AG09309 (cell line): ENCODE measurements at places on chromosomes 11 and 22.

GRCh38 chr11:19526119-19526518, 186.5 kb upstream of the NAV2 start:
- no peak for DNase-seq

- DNase-seq: no peak
Observed at GRCh38 chr22:18110194-18110953, at the start of gene TUBA8. TUBA8 (plus strand) TSS chr22:18110809; CDS start chr22:18110866, 57 bp downstream.

DNA sequence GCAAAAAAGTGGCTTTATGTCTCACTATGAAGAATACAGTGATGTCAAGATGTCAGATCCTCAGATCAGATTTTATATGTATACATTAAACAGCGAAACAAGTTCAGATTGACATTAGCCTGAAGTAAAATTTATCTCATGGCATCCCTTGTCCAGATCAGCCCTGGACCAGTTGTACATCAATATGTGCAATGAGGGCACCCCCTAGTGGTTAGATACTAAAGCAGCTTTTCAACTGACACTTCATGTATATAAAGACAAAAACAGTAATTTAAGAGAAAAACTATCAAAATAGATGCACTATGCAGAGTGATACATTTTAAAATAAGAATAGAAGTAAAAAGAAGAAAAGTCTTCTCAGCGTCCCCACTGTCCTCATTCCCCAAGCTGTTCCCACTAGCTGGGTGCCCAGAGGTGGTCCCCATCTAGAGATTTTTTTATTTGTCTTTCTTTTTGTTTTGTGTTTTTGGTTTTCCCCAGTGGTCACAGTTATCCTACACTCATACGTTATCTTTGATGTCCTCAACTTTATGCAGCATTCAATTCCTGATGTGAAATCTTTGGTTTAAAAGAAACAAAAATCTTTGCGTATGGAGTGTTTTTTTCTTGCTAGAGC, 2193.4 kb upstream of the RAG2 start:
- DNase-seq: no peak

- DNase-seq: no peak
Observed at GRCh38 chr22:35781898-35782297, 64.2 kb downstream of the APOL5 start.

DNA sequence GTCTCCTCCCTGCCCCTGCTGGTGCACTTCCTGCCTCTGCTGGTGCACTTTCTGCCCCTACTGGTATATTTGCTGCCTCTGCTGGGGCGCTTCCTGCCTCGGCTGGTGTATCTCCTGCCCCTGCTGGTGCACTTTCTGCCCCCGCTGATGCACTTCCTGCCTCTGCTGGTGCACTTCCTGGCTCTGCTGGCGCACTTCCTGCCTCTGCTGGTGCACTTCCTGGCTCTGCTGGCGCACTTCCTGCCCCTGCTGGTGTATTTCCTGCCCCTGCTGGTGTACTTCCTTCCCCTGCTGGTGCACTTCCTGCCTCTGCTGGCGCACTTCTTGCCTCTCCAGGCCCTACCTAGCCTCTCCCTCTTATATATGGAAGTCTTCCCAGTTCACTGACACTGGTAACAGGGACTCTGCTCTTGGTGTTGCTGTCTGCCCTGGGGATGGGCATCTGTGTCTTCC, 10.1 kb downstream of the MTFP1 start:
- no peak for DNase-seq

DNA sequence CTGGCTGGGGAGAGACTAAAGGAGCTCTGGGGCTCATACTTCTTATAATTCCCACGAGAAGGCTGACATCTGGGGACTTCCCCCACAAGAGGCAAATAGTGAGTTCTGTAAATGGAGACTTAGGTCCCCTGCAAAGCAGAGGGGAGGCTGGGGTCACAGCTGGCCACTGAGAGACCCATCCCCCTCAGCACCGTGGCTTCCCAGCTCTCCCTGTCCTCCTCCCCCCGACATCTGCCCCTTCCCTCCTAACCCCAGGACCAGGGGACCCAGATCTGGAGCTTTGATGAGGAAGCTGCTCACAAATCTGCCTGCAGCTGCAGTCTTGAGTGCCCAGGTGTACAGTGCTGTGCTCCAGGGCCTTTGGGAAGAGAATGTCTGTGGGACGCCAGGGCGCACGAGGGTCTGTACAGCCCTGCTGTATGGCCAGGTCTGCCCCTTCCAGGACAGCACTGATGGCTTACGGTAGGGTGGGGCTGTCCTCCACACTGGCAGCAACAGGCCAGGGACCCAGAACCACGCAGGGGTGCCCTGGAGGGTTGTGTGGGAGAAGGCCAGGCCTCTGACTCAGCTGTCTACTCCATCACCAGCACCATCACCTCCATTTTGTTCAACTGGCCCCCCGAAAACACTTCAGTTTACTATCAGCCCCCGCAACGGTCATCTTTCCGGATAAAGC, 1.1 kb downstream of the RGL4 start:
- DNase-seq: no peak
